ENCODE measurements at places on chromosomes 1 and 21.
A peak's percentile ranks its signal among the peaks of the same experiment; 100 is the strongest.

DNA sequence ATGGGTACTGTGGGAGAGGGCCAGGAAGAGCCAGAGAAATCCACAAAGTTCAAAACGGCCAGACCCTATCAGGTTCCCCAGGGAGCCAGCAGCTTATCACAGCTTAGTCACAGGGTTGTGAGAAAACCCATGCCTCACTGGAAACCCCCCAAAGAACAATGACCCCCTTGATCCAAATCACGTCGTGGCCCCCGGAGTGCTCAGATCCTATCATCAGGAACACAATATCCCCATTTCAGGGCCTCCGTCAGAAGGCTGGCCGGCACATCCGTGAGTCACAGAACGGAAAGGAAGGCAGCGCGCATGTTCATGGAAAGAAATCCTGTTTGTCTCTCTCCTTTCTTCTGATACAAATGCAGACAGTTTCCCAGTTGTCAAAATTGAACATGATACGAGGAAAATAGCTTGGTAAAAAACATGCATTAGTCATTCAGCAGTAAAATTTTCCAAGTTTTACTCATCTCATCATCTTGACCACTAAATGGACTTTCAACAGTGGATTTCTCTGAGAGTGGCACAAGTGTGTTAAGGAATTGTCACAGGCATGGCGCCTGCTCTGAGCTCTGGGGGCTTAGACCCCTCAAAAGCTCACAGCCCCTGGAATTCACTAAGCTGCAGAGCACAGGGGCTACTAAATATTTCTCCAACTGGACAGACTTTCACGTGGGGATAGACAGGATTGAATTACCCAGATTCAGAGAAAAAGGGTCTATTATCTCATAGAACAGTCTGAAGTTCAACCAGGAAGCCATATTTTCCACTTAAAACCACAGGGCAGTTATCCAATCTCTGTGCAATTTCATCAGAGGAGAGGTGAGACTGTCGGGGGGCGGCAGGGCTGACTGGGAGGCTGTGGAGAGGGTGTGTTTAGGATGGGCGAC lies 124.8 kb downstream of the RIPK4 start:
- no peak for DNase-seq

GRCh38 chr1:179714159-179714558 lies 28.9 kb upstream of the FAM163A start:
- no peak for DNase-seq

GRCh38 chr1:41741244-41741643 lies 177.5 kb downstream of the HIVEP3 start:
- no peak for DNase-seq

DNA sequence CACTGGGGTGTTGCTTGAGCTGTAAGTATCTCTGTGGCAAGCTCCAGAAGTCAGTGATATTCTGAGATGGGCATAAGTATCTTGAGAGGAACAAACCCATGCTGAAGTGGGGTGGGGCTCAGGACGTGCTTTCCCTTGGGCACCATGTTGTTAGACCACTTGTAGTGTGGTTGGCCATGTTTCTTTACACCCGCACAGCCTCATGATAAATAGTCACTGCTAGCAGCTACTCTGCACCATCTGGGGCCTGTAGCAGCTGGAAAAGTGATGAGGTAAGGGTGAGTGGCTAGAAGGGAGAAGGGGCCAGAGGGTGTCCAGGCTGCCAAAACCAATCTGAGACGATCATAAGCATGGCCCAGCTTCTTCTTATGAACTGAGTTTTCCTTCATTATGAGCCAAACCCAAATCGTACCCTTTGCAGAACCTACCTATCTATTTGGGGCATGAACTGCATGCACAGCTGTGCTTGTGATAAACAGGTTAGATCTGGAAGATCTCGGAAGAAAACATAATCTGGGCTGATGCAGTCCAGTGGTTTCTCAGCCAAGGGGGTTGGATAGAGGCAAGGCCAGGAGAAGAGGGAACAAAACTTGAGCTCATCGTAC lies 91.9 kb upstream of the IRF2BP2 start:
- no peak for DNase-seq

DNA sequence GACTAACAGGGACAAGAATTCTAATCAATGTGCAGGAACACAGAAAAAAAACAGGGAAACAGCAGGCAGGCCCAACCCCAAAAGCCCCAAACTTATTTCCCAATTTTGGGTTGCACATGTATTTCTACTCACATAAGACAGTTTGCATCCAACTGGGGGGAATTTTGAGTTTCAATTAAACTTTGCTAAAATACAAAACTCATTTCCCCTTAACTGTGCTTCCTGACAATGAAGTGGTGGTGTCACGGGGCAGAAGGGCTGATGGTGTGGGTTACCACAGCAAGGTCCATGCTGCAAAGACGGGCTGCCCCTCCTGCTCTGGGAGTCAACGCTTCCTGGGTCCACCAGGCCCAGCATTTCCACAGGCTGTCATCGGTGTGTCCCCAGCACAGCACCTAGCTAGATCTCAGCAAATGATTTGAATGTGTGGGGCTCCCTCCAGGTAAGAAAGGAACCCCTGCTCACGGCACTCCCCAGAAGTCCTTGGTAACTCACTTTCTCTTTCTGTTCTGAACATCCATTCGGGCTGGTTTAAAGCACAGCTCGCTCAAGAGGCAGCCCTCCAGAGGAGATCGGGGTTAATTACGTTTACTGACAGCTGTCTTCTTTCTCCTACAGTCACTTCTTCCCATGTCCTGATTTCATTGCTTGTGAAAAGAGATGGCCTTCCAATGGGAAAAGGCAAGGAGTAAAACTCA lies 27.4 kb downstream of the HIVEP3 start:
- DNase-seq = peak; percentile 17

DNA sequence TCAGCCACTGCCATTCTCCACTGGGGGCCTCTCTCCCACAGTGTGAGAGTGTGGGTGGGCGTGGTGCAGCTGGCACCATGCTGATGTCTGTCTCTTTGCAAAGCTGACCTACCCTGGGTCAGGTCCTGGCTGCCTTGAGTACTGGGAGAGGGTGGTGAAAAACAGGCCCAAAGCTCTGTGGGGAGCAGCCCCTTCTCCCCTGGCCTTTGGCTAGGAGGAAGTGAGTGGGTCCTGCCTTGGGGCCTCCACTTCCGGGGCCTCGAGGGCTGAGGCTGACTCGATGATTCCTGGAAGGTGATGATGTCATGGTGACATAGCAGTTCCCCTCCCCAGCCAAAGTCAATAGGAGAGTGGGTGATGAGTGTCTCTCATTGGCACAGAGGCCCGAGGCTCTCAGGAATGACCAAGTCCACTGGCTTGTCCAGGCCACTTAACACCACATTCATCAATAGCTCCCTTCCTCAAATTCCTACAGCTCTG lies 53.0 kb downstream of the IER5 start:
- DNase-seq = no peak

DNA sequence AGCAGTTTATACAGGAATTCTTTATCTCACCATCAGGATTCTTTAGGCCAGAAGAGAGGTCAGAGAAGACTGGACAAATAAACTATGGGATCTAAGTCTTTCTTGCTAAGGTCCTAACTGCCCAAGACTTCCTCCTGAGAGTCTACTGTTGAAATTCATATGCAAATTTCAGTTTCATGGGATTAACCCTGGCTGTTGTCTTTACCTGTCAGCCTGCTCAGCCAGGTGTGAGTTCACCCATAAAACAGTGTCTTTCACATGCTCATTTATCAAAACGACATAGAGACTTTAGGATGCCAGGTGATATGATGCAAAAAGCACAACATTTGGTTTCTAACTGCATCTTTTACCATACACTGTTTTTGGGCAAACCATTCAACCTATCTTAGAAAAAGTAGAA lies 211.0 kb downstream of the PDE4B start:
- DNase-seq = no peak

GRCh38 chr1:208499026-208499425 lies 254.8 kb upstream of the PLXNA2 start:
- DNase-seq = no peak

DNA sequence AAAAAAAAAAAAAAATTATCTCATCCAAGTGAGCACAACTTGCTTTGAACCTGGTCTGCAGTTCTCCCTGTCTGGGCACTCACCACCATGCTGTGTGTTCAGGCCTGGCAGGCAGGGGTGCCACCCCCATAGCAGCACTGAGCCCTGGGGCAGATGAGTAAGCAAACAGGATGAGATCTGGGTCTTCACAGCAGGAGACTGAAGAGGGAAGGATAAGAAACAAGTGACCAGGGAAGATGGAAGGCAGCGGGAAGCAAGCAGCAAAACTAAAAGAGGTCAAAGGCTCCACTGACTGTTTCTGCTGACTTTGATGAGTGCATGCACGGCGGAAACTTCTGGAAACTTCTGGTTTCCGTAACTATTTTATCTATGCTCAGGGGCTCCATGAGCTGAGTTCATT lies 133.5 kb upstream of the SOD1 start:
- DNase-seq = no peak

DNA sequence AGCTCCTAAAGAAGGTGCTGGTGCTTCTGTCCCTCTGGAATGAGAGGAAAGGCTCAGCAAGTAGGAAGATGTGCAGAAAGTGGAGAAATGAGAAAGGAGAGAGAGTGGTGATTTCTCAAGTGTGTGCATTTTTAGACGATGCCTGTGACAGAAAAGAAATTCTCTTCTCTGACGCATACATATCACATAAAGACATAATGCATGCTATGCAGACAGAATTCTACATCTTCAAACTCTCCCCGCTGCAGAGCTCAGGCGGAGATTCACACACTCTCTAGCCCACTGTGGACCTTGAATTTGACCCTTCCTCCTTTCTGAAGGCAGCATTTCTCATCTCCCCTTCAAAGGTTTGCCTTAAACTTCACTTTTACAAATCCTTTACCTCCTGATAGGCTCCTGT lies 52.0 kb upstream of the CAMK1G start:
- no peak for DNase-seq

DNA sequence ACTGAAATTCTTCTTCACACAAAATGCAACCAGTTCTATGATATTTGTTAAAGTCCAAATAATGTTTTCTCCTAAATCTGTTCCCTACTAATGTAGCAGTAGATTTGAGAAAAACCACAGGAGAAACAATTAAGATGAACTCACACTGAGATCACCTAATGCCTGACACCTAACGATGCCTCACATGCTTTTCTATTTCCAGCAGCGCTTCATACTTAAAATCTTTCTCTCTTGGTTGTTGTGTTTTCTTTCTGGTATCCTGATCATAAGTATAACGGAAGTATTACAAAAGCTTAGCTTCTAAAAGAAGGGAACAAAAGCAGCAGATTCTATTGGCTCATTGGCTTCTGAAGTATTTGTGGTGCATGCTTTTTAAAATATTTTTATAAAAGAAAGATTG lies 267.2 kb upstream of the SGIP1 start:
- no peak for DNase-seq

GRCh38 chr1:102241431-102242338 lies 245.0 kb upstream of the OLFM3 start:
- no peak for DNase-seq

- DNase-seq = no peak
Observed at GRCh38 chr1:89757532-89757931, 63.3 kb upstream of the LRRC8D start.

DNA sequence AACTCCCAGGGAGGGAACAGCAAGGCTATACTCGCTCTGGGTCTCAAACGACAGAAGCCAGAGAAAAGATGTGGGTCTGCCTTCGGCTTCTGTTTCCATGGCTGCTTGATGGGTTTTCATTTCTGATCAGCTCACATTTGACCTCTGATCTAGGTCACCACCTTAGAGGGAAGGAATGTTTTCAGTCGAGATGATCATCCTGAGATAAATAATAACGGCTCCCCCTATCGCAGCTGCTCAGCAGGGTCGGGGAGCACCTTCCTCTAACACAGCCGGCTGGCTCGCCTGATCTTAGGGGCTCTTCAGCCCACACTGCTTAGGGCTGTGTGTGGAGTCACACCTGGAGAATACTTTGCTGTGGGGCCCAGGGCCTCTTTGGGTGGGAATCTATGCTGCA lies 53.1 kb upstream of the ZNF648 start:
- no peak for DNase-seq

- DNase-seq = no peak
Observed at GRCh38 chr1:59455206-59455605, 158.3 kb downstream of the FGGY start.

DNA sequence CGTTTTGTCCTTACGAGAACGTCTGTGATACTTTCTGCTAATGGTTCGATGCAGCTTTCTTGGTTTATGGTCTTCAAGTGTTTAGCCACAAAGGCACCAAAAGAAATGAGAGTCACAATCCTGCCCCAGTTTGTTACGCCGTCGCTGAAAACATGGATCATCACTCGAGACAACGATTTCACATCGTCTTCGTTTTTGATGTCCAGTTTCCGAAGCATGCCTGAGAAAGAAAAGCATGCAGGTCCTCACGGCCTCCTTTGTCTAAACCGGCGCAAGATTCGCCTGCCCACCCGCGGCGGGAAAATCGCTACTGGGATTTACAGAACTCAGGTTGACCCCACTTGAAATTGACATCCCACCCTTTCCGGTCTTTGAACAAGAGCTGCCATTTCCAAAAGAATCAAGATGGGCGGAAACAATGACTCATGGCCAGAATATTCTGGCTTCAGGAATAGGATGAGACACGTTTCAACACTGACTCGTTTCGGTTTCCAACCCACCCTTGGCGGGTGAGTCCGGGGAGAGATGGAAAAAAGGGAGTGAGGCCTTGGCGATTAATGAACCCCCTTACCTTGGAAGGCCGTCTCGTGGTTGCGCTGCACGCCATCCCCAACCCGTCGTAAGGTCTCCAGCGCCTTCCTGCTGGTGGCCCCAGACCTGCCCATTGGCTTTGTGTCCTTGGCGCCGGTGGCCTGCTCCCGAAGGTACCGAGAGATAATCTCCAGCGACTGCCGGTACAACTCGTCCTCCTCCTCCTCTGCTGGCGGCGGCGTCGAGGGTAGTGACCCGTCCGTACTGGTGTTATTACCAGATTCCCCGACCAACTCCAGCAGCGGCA lies 919 bp downstream of the MCL1 start:
- no peak for DNase-seq

DNA sequence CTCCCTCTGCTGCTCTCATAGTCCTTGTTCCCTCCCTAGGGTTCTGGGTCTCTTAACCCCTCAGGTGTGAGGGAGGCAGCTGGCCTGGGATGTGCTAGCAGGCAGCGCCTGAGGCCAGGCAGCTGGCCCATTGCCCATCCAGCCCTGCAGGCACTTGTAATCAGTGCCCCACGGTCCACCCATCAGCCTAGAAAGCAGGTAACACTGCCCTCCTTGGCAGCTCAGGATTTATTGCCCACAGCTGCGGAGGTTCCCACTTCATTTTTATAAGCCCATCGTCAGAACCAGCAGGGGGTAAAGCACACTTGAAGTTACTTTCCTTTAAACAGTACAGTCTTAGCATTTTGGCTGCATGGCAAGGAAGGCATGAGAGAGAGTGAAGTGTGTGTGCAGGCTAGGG lies 70.6 kb downstream of the TMEM53 start:
- no peak for DNase-seq

DNA sequence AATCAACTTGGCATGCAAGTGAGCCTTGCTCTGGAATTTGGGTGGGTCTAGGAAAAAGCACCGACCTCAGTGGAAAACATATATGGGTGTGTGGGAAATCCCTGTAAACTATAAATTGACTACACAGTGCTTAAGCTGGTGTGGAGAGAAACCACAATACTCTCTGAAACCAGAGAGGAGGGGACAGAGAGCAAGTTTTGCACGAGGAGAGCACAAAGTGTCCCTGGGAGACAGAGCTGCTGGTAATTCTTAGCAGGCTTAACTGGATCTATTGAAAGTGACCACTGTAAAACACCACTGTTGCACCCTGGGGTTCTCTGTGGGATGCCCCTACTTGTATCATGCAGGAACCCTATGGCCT lies 12.8 kb downstream of the KCNJ15 start:
- DNase-seq = no peak

Data from activated T-helper 1 cell treated with anti-CD3 and anti-CD28 coated beads, Interleukin-2, amount 50 U/mL, for 16 hours (primary cell).